ENCODE measurements at places on chromosomes 7 and 10.

DNA sequence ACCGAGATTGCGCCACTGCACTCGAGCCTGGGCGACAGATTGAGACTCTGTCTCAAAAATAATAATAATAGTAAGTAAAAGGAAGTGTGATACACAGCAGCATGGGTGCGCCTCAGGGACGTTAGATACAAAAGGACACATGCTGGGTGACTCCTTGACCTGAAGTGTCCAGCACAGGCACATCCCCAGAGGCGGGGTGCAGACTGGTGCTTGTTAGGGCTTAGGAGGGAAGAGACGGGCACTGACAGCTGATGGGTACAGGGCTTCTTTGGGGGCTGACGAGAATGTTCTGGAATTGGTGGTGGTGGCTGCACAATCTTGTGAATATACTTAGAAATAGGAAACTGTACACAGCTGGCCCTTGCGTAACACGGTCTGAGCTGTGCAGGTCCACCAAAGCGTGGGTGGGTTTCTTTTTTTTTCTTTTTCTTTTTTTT lies 61.8 kb upstream of the DNAJB6 start:
- no peak for DNase-seq

GRCh38 chr10:65394502-65395297 lies 1531.1 kb upstream of the LRRTM3 start:
- no peak for DNase-seq

DNA sequence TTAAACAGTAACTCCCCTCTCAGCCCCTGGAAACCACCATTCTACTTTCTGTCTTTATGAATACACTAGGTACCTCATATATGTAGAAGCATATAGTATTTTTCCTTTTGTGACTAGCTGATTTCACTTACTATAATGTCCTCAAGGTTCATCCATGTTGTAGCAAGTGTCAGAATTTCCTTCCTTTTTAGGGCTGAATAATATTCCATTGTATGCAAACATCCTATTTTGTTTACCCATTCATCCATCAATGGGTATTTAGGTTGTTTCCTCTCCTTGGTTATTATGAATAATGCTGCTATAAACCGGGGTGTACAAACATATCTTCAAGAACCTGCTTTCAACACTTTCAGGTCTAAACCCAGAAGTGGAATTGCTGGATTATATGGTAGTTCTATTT lies 125.3 kb downstream of the SGMS1 start:
- DNase-seq = no peak

DNA sequence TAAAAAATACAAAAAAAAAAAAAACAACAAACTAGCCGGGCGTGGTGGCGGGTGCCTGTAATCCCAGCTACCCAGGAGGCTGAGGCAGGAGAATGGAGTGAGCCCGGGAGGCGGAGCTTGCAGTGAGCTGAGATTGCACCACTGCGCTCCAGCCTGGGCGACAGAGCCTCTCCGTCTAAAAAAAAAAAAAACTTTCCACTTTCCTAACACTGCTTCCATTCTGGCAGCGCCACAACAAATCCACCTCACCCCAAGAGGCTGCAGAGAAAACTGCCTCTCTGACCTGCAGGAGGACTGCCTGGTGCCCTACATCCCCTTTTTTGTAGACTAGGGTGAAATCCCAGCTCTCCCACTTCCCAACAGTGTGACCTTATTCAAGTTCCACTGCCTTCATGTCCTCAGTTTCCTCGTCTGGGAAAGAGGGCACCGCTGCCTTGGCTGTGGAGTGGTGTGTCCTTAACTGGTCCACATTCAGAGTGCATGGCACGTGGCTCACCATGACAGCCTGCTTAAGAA lies 2.6 kb upstream of the MBL2 start:
- no peak for DNase-seq

DNA sequence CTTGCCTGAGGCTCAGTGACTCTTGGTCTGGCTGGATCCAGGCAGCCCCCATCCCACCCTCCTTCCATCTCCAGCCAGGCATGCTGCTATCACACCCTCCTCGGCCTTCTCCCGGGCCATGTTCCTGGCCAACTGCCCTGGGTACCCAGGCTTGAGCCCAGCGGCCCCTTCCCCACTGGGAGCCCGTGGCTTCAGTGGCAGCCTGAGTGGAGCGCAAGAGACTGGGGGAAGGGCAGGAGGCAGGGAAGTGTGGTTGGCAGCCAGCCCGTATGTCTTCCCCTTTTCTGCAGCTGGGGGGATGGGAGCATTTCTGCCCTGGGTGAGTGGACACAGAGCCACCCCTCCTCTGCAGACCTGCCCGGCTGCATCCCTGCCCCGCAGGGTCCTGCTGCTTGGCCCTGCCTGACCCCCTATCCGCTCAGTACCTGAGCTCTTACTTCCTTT lies 148.5 kb downstream of the ARHGAP22 start:
- peak; percentile 16 for DNase-seq

DNA sequence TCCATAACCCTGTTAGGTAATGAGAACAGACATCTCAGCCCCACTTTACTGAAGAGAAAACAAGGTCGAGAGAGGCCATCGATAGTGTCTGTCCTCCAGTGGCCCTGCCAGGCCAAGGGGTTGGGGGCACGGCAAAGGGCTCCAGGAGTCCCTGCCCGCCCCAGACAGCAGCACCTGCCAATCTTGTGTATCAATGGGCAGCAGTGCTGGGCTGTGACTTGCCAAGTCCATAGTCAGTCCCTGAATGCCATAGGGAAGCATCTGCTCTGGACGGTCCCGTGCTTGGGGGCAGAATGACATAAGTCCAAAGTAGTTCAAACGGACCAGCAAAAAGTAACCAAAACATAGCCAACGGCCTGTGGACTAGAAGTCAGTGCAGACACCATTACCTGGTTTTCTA lies 33.2 kb downstream of the DLG5 start:
- DNase-seq = no peak

- no peak for DNase-seq
Measured at GRCh38 chr7:30829471-30829870, 58.3 kb downstream of the MINDY4 start.

Data from NAMALWA (cell line).